ENCODE measurements at places on chromosomes 1 and 21.

DNA sequence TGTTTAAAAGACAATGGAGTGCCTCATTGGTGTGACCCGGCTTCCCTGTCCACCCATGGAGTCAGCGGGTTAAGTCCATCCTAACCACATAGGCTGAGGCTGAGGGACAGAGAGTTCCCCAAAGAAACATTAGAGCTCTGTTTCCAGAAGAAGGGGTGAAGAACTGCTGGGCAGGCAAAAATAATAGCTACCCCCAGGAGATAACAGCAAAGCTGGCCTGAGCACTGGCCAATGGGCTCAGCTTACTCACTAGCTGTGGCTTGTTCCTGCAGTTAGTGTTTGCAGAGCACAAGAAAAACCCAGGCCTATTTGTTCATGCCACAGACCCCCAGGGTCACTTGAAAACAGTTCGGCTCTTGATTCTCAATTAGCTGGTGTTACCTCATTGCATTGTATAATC is 311.2 kb downstream of the NFIA start:
- DNase-seq = no peak

GRCh38 chr1:4394366-4394765 is 260.0 kb upstream of the AJAP1 start:
- no peak for DNase-seq

DNA sequence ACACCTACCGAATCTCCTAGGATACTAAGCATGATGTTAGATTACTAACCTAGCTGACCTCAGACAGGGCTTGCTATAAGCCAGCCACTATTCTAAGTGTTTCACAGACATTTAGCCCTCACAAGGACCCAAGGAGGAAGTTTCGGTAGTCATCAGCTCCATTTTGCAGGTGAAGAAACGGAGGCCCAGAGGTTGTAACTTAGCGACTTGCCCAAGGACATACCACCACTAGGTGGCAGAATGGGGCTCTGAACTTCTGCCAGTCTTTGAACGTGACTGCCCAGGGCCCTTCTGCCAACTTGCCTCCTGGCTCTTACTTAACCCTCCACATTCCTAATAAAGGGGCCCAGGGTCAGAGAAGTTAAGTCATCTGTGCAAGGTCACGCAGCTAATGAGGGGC is 283.5 kb downstream of the C1orf94 start:
- no peak for DNase-seq

DNA sequence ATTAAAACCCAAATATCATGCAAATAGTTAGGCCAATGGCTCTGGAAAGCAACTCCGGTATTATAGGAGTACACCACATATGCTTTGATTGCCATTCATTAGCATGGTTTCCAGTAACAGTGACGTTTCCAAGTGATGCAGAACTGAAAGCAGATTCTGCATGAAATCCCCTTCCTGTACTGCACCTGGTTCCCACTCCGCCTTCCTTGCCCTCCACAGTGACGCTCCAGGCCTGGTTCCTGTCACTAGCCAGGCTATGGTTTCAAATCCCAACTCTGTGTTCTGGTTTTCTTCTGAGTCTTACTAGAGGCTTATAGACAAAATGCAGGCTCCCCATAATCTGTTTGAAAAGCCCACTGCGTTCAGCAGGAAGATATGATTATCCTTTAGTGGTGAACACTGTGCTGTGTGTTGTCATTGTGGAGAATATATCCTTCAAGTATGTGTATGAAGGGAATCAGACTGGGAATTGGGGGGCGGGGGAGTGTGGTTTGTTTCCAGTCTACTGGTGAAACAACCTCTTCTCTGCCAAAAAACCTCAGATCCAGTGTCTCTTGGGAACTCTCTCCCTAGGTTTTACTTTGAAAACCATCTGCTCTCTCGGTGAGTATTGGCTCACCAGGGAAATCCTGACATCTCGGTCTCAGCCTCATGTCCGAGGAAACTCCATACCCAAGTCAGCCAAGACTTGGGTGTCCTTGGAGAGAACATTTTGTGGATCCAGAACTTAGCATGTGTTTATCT is 78.7 kb downstream of the TYW3 start:
- no peak for DNase-seq

DNA sequence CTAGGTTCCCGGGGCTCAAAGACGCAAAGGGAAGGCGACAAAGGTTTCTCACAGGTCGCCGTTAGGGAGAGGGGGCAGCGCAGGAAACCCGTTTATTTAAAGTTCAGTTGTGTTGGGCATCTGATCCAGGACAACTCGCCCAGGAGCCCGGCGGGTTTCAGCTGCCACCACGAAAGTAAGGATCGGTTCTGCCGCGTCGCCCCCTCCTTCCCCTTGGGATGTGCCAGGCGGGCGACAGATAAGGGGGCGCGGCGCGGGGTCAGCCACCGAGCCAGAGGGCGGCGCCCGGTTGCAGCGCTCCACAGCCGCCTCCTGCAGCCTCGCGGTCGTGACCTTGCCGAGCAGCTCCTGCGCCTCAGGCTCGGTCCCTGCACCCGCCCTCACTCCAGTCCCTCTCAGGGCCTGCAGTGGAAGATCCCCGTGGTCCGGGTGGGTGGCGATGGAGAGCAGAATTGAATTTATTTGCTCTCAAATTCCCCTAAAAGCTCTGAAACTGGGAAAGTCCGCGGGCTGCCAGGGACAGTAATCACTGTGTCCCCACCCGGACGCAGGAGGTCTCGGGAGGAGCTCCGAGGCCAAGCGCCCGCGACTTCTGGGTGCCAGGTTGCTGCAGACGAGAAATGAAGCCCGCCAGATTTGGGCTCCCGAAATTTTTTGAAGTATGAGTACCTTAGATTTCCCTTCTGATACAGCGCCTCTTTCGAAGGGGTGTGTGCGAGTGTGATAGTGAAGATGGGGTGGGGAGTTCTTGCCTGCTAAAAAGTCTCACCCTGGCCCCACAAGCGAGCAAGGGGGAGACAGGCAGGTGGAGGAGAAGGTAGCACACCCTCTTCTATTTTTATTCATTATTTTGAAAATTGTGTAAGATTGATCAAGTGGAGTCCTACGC is 28.4 kb upstream of the NFIA start:
- no peak for DNase-seq

- no peak for DNase-seq
Measured at GRCh38 chr1:246158131-246158530, 348.9 kb downstream of the SMYD3 start.

DNA sequence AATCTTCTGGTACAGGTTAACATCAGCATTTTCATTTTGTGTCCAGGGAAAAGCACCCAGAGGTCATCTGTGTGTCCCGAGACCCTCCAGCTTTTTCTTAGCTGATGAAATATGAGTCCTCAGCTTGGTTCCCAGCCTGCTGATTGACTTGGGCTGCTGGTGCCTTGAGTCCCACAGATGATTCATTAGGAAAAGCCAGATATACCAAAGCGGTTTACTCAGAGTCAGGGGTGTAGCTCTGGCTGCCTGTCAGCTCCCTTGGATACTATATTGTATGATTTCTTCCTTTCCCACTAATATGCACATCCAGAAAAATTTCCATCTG is 43.7 kb upstream of the MAB21L3 start:
- no peak for DNase-seq

GRCh38 chr1:115063228-115063901 is 25.9 kb downstream of the TSPAN2 start:
- DNase-seq = no peak

Data from NCI-H1417 treated with DMSO at 0.1 percent for 48 hours (cell line).